ENCODE measurements at places on chromosomes 6 and 20. TPM values are rescaled to one million over a fixed set of nuclear protein-coding genes. Genes with fewer than 3 reads are reported as not detected.

- peak; percentile 55 for DNase-seq
Observed at GRCh38 chr6:138115877-138116660, 8.8 kb upstream of the PERP start.

DNA sequence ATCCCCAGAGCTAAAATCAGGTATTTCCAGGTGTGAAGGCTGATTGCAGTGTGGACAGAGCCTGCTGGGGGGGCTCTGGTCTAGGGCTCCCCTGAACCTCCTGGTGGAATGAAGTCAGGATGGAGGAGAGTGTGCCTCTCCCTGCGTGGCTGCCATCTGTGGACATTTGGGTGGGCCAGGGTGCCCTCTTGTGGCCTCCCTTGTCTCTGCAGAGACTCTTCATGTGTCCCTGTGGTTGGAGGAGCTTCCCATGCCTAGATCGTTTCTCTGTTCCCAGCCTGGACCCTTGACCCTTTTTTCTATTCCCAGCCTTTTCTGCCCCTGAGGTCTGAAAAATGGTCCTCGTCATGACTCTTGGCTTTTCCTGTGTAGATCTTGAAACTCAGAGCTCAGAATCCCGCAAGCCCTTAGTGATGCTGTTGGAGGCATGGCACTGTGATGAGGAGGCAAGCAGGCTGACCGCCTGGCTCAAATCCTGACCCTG lies 9.9 kb upstream of the PSMF1 start:
- no peak for DNase-seq

- DNase-seq, result no peak
Observed at GRCh38 chr20:56540415-56540814, 7.4 kb downstream of the FAM209B start.

GRCh38 chr6:14429396-14429795 lies 311.8 kb downstream of the CD83 start:
- no peak for DNase-seq

DNA sequence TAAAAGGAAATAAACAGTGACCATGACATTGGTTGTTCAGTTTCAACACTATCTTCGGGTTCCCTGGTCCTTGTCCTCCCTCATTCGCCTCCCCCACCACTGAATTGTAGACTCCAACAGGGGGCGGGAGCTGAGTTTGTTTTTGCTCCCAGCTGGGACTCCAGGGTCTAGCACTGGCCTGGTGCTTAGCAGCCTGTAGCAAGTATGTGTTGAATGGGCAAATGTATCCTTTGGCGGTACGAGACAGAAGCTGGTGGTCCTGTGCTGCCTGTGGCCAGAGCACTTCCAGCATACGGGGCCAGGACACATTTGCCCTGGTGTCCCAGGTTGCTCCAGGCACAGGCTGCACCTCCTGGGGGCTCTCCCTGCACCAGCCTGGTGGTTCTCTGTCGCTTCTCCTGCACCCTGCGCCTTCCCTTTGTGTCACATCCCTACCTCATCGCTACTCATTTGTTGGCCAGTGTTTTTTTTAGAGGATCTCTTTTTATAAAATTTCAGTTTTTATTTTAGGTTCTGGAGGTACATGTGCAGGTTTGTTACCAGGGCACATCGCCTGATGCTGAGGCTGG lies 40.1 kb downstream of the PHACTR3 start:
- no peak for DNase-seq

DNA sequence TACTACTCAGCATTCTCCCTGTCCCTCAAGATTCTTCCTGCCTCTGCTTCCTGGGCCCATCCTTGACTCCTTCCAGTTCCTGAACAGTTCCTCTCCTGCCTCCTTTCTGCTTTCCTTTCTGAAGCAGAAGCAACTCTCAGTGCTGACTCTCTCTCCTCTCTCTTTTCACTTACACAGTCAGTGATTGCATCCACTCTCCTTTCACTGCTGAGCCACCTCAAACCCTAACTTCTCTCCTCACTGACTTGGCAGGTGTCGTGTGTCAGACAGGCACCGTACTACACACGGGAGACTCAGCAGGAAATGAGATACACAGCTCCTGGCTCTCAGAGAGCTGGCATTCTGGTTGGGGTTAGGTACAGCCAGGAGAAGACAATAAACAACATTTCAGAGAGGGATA lies 5.6 kb downstream of the ABHD16A start:
- no peak for DNase-seq

DNA sequence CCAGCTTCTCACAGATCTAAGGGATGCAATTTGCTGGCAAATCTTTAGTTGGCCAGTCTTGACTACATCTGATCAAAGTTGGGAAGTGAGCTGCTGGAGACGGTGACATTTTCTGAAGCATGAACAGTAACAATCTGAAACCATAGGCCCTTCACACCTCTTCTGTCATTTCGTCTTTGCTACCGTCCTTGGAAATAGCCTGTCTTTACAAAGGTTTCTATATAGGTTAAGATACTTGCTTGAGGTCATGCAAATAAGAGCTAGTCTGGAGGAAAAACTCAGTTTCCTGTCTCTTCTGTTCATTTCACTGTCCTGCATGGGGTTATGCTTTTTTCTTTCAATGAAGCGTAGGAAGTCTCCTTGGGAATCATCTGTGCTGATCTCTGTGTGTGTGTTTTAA lies 55.6 kb downstream of the CARMIL1 start:
- no peak for DNase-seq

GRCh38 chr6:73041051-73041450 lies 184.2 kb downstream of the KHDC1L start:
- DNase-seq, result no peak

DNA sequence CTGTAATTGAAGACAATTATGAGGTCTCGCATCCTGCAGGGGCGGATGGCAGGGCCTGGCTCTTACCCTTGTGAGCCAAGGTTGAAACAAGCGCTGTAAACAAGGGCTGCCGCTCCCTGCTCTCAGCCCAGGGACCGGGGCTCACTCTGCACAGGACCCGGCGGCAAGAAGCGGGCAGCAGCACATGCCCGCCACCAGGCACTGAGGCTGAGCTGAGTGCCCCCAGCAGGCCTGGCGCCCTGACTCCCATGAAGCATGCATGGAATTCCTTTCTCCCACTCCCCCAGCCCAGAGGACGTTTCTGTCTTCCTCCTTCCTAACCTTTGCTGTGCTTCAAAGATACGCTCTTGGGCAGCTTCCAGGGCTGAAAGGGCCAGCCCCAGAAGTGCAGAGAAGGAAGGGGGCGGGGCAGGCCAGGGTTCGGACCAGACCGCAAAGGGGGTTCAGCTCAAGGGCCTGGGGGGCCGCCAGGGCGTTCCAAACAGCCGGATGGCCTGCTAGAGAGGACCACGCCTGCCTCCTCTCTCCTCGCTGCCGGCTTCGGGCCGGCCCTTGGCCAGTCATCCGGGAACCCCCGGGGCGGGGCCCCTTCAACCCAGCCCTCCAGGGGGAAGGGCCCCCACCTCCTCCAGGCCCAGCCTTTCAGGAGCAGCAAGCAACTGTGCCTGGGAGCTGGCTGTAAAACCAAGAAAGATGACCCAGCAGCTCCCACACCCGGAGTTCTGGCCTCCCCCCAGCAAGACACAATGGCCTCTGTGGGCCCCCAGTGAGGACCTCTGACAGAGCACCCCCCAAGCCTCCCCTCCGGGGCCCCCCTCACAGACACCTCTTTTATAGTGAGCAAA lies 109.9 kb downstream of the NOL4L start:
- DNase-seq, result peak; percentile 91

DNA sequence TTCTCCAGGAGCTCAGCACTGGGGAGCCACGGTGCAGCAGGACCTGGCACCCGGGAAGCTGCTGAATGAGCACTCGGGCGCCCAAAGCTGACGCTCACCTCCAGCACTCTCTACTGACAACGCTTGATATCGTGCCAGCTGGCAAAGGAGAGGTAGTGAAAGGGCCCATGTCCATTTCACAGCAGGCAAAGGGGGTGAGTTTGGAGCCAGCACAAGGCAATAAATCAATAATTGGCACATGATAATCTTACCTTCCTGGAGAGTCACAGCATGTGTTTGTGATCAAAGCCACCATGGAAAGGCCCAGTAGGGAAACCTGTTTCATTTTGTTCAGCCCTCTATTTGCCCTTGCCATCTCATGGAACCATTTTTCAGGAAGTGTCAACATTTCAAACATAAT lies 23.3 kb upstream of the SMIM26 start:
- DNase-seq, result no peak

- DNase-seq, result no peak
Observed at GRCh38 chr6:135018052-135018451, 36.6 kb downstream of the HBS1L start.

GRCh38 chr20:57361517-57361916 lies 10.5 kb downstream of the RAE1 start:
- no peak for DNase-seq

DNA sequence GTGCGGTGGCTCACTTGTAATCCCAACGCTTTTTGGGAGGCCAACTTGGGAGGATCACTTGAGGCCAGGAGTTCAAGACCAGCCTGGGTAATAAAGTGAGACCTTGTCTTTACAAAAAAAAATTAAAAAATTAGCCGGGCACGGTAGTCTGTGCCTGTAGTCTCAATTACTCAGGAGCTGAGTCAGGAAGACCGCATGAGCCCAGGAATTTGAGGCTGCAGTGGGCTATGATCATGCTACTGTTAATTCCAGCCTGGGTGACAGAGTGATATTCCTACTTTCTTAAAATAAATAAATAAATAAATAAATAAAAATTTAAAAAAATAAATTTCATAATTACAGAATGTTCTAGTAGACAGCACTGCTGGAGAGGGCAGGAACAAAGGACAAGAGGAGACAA lies 62.4 kb downstream of the DST start:
- DNase-seq, result no peak

DNA sequence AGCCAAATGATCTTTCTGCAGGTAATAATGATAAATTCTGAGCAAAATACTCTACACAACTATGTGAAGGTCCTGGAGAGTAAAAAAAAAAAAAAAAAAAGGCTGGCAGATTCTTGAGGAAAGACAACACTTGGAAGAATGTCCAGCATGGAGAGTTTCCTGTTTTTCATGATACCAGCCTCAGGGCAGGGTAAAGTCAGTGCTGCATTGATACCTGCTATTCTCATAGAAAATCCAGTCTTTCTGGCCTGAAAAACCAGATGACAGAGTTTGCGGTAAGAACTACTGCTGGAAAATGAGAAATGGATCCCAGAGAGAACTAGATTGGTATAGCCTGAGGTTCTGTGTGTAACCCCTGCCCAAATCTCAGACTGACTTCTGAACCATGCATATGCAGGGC lies 89.1 kb downstream of the AFG1L start:
- DNase-seq, result no peak

DNA sequence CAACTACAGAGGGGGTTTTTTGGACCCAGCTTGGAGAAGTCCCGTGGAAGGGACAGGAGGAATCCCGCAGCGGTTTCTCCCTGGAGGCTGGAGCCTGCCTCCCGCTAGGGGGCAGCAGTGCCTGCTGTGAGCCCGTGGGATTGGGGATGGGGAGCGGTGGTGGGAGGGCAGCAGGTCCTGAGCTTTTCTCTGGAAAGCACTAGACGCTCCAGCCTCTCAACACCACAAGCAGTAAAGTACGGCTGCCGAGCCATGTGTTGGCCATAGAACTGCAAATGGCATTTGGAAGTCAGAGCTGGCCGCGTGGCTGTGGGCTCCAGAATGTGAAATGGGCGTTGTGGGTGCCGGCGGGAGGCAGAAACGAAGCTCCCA lies 47.8 kb downstream of the GMPR start:
- DNase-seq, result peak; percentile 29

GRCh38 chr6:149342525-149342924 lies 25.0 kb downstream of the TAB2 start:
- no peak for DNase-seq

GRCh38 chr20:52905241-52905994 lies 66.7 kb upstream of the TSHZ2 start:
- DNase-seq, result no peak

GRCh38 chr6:14595751-14596150 lies 478.2 kb downstream of the CD83 start:
- no peak for DNase-seq

- DNase-seq, result no peak
Observed at GRCh38 chr6:157741321-157741947, 81.6 kb upstream of the SNX9 start.

DNA sequence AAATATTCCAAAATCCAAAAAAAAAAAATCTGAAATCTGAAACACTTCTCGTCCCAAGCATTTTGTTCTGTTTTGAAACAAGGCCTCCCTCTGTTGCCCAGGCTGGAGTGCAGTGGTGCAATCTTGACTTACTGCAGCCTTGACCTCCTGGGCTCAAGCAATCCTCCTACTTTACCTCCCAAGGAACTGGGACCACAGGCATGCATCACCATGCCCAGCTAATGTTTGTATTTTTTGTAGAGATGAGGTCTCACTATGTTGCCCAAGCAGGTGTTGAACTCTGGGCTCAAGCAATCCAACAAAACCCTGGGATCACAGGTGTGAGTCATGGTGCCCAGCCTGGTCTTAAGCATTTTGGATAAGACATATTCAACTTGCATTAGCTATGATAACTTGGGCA lies 13.6 kb downstream of the SESN1 start:
- DNase-seq, result no peak

DNA sequence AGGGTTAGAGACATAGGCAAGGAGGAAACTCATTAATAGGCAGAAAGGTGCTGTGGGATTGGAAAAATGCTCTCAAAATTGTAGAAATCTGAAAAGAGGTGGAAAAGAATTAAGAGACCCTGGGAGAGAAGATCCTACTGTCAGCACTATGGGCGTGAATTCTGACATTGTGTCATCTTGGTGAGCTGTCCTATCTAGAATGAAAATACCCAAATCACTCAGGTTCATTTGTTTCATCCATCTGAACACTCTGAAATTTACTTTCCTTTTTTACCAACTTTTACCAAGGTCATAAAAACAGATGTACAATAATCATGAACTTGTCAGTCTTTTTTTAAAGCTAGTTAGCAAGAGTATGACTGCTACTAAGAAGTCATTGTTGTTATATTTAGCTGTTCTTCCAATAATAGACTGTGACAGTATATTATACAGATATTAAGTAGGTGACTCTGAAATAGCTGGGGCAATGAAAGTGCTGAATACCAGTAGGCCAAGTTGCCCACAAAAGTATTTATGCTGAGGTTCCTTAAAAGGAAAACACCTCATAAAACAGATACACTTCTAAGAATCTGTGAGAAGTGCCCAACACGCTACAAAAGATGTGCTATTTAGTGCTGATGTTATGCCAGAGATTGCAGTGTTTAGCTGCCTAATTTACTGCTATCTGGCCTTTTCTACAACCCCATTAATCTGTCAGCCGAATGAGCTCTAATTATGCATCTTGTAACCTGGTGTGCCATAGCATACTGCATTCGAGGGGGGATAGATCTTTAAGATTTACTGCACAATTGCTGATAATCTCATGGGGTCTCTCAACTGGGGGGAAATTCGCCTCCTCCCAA lies 217.5 kb upstream of the SUPT3H start:
- DNase-seq, result no peak

Gene TXLNB
- 0.18 TPM for total RNA-seq

Gene TPBG
- 20.3 TPM for total RNA-seq

Gene C6orf118
- total RNA-seq, result not detected

Gene VNN1
- total RNA-seq, result not detected

Gene MACROD2
- total RNA-seq, result 1.2 TPM

Gene C6orf132
- total RNA-seq, result not detected

Gene CDH4
- 0.16 TPM for total RNA-seq

Gene INSM1
- 0.18 TPM for total RNA-seq

Gene SLC22A23
- total RNA-seq, result 1.9 TPM

Gene ZNF335
- total RNA-seq, result 7.1 TPM

Gene DUSP15
- total RNA-seq, result 9.2 TPM

Gene OLIG3
- not detected for total RNA-seq

Gene ERVFRD-1
- total RNA-seq, result not detected

Measured in H4 (cell line).